ENCODE measurements at places on chromosomes 4 and X.

DNA sequence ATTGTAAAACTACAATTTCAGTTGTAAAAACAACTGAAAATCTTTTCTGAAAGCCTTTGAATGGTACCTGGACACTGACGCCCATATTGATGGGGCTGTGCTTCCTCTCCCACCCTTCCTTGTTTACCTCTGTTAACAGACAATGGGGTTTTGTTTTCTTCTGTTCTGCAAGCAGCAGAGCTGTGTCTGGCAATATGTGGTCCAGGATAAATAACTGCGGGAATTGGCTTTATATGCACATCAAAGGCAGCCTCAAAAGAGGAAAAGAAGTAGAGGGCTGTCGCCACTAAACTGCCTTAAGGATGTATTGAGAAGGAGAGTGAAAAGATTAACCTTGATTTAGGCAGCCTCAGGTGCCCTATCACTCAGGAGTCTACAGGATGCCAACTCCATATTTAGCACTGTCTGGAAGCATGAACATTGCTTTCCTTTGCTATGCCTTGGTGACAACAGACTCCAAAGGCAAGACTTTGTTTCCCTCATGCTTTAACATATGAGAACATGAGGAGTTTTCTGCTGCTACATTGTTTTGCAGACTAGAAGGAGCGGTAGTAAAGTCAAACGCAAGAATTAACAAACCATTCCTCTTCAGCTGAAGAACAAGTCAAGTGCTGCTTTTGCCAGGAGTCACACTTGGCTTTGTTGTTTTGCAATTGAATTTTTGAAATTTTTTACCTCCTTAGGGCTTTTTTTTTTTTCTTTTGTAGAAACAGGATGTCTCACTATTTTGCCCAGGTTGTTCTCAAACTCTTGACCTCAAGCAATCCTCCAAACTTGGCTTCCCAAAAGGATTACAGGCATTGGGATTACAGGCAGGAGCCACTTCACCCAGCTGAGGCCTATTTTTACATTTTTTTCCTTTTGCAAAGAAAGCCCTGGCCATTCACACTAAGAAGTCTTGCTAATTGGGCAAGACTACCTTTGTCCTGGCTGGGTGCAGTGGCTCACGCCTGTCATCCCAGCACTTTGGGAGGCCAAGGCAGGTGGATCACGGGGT is 3.0 kb downstream of the IL21 start:
- no peak for DNase-seq

- no peak for DNase-seq
These were observed 137.7 kb downstream of the GPR143 start for GRCh38 chrX:9627922-9628321.

DNA sequence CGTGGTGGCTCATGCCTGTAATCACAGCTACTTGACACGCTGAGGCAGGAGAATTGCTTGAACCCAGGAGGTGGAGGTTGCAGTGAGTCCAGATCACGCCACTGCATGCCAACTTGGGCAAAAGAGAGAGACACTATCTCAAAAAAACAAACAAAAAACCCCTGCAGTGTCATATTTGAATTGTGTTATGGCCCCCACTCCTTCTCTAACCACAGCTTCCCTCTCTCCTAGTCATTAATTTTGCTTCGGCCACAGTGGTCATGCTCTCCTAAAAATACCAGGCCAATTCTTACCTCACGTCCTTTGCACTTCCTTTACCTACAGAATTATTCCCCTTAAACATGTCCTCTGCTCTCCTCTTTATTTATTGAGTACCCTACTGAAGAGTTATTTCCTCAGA is 206.1 kb downstream of the PPP3CA start:
- no peak for DNase-seq

DNA sequence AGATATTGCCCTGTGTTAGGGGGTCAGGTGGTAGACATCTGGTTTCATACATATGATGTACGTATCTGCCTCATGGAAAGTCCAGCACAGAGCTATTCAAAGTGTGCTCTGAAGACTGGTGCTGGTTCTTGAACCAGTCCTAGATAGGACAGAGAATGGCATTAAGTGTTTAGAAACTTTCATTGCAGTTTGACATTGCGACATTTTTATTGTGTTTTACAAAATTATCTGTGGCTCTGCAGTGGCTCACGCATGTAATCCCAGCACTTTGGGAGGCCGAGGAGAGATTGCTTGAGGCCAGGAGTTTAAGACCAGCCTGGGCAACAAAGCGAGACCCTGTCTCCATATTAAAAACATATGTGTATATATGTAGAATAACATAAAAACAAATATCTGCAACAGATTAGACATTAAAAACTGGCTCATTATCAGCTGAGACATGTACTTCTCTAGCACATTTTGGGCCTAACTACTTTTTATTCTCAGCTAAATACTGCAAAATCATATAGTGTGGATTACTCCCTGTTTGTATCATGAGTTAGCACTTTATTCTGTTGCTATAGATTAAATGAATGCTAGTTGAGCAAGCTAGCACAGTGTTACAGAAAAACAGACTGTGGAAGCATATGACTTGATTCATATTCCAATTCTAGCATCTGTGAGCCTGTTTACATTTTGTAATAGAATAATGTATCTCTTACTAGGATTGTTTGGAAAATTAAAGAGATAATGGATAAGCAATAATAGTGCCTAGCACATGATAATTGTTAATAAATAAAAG is 57.1 kb downstream of the USP9X start:
- no peak for DNase-seq

DNA sequence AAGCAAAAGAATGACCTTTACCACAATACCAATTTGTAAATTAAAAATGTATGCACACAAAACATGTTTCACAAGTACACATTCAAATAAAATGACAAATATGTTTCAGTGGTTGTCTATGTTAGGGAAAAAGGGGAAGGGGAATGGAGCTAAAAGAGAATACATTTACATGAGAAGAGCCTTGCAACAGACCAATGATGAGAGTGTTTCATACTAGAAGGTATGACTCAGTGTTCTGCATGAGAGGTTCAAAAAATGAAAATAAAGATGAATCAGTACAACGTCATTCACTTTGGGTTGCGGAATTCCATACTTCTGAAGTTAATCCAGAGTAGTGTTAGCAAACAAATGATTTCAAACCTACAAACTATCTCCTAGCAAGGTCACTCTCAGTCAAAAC is 51.7 kb downstream of the RPGR start:
- DNase-seq = no peak

DNA sequence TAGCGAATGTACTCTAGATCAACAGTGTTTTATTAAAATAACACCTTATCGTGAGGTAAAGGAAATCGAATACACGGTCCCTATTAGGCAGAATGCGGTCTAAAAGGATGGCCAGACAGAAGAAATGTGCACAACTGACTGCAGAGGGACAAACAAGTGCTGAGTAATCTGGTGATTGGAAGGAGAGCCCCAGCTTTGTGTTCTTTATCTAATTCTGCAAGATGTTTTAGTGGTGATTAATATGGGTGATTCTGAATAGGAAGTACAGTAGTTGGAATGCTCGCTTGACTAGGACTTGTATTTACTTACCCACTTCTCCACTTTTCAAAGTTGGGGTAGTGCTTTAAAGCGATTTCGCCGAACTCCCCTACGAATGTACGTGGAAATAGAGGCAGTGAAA is 1.2 kb downstream of the WDR44 start:
- peak; percentile 32 for DNase-seq

- no peak for DNase-seq
These were observed 185.4 kb downstream of the TSPAN5 start for GRCh38 chr4:98473046-98473445.

DNA sequence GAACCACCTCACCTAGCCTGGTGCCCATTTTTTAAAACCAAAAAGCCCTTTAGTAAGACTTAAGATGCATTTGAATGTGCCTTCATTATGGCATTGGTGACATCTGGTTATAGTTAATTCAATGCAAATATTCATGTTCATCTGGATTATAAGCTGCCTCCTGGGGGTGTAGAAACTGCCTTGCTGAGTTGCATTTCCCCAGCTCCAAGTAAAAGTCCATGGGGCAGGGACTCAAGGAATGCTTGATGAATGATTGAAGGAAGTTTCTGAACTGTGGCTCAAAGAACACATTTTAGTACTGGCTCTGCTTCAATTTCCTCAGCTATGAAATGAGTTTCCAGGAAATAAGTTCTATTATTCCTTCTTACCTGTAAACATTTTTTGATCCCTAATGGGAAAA is 18.5 kb upstream of the RBM47 start:
- DNase-seq = no peak

- no peak for DNase-seq
These were observed 1.4 kb upstream of the PTPN13 start for GRCh38 chr4:86592553-86593249.

DNA sequence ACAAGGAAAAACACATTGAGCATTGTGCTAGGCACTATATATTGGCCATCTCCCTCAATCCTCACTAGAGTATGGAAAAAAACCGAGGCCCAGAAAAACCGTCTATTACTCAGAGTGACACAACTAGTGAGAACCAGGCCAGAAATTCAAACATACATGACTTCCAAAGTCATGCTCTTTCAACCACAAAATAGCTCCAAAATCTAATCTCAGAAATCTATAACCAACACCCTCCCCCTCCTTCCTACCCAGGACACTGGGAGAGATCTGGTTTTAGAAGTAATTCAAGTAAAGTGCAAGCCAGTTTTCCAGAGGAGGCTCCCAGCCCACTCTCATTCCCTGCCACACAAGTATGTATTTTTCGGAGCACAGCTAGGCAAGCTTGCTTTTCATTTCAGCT is 7.6 kb downstream of the HS3ST1 start:
- DNase-seq = no peak

GRCh38 chr4:183429489-183429888 is 14.9 kb upstream of the CDKN2AIP start:
- no peak for DNase-seq

- DNase-seq = peak; percentile 31
These were observed 66.1 kb downstream of the CCKAR start for GRCh38 chr4:26424153-26424552.

- DNase-seq = peak; percentile 77
These were observed 8.3 kb upstream of the ASB5 start for GRCh38 chr4:176277162-176277904.

DNA sequence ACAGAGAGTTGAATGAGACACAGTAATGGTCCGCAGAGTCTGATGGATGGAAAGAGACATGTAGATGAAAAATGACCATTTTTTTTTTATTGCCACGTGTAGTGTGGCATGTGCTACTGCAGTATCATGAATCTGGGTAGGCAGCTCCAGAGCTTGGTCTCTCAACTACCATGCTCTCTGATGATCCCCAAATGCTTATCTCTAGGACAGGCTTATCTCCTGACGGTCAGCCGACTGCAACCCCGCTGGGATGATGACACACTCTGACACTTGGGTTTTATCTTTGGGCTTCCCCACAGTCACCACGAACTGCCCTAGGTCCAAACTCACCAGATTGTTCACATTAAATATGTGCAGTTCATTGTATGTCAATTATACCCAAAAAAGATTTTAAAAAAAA is 239.7 kb downstream of the QDPR start:
- DNase-seq = no peak

DNA sequence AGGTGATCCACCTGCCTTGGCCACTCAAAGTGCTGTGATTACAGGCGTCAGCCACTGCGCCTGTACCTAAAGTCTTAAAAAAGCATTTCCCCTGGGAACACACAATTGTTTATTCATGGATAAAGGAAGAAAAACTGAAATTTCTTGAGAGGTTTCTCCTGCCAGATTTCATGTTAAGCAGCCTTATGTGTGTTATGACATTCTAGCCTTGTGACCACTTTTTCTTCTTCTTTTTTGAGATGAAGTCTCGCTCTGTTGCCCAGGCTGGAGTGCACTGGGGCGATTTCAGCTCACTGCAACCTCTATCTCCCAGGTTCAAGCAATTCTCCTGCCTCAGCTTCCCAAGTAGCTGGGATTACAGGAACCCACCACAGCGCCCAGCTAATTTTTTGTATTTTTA is 57.8 kb upstream of the PLAC8 start:
- DNase-seq = no peak

DNA sequence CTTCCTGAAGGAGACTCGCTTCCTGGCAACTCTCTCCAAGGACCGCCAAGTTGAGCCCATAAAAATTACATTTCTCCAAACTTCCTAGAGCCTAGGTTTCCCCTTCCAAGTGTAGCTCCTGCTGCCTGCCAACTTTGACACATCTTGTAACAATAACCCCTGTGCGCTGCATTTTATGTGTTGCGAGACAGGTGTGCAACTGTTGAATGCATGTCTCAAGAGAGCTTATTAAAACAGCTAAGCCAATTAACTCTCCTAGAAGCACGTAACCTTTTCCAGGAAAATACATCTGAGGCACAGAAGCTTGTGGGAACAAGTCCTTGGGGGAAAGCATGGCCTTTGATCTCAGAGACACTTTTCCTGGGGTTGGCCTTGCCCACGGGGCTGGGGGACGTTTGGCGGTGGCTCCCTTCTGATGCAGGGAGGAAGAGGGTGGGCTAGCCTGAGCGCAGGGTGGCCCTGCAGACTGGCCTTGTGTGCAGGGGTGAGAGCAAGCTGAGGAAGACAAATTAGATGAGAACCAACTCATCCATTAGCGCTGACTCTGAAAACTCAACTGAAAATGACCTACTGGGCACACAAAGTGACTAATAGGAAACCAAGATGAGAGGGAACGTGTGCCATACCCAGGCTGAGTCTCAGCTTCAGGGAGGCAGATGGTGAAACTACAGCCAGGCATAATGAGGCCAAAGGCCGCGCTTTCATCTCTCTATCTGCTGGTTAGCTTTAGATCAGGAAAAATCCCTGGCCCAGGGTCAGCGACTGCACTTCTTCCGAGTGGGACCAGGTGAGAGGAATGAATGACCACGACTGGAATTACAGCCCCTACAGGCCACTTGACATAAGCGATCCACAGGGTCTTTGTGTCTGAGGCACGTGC is 75.3 kb downstream of the ENPP6 start:
- DNase-seq = no peak

DNA sequence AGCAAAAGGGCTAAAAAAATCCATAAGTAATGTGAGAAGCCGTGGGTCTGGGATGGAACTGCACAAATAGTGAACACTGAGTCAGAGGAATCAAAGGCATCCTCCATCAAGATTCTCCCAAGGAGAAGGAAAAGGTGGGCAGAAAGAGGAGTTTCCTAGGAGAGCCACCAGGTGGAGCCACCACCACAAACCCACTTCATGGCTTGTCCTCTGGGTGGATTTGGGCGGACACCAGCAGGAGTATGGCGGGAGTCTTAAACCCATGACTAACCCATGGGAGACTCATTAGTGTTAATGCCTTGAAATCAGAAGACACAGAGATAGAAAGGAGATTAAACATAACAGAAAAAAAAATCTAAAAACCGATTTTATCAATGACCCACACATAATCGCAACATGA is 147.7 kb downstream of the SH3KBP1 start:
- peak; percentile 65 for DNase-seq

GRCh38 chr4:95107635-95108034 is 349.9 kb downstream of the BMPR1B start:
- DNase-seq = peak; percentile 70

DNA sequence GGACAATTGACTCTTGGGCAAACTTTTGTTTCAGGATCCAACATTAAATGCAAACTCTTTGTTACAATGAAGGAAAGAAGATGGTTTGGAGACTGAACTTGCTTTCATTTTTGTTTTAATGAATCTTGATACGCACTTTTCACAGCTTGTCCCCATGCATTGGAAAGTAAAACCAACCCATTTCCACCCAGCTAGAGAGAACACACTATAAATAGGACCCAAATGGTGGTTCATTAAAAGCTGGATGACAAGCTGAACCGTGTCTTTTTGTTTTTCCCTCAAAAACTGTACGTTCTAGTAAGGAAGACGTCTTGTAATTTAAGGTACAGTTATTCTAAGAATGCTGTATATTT is 95.3 kb upstream of the EGFL6 start:
- DNase-seq = no peak
